ENCODE measurements at places on chromosomes 2 and 18.

GRCh38 chr2:20473128-20473527, 26.3 kb downstream of the RHOB start:
- no peak for DNase-seq

GRCh38 chr2:228469721-228470120, 288.2 kb upstream of the SPHKAP start:
- DNase-seq, result no peak

- DNase-seq, result peak; percentile 71
These were observed 796 bp downstream of the SPIRE1 start for GRCh38 chr18:12656938-12657683.

- no peak for DNase-seq
These were observed 82.3 kb upstream of the CTDP1 start for GRCh38 chr18:79597176-79597830.

DNA sequence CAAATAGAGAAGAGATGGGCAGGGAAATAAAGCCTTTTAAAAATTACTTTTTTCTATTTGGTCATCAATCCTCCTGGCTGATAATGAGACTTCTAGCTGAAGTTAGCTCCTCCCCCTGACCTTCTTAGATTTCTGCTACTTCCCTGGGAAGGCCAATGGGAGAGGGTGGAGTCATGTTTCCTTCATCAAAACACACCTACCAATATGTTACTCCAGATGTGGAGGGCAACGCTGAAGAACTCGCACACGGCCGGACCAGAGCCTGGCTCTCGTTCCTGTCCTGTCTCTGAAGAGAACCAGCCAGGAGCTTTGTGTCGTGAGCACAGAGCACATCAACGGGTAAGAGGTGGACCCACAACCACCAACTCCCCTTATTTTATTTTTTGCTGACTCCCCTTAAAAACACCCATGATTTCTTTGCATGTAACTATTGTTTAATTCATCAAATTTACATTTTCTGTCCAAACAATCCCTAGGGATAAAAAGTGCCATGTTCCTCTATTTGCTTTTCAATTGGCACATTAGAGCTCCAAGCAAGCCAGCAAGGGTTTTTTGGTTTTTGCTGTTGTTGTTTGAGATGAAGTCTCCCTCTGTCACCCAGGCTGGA, 94.9 kb downstream of the ADD2 start:
- no peak for DNase-seq

GRCh38 chr18:63262369-63263335, 56.9 kb downstream of the BCL2 start:
- DNase-seq, result no peak

- DNase-seq, result peak; percentile 12
These were observed at the start of gene CDKL4 for GRCh38 chr2:39243469-39244123. TSS of gene CDKL4 (minus strand) at chr2:39243970.

GRCh38 chr2:70664525-70664924, 103.5 kb downstream of the ADD2 start:
- no peak for DNase-seq

GRCh38 chr2:185833864-185834263, 95.3 kb downstream of the FSIP2 start:
- DNase-seq, result no peak

DNA sequence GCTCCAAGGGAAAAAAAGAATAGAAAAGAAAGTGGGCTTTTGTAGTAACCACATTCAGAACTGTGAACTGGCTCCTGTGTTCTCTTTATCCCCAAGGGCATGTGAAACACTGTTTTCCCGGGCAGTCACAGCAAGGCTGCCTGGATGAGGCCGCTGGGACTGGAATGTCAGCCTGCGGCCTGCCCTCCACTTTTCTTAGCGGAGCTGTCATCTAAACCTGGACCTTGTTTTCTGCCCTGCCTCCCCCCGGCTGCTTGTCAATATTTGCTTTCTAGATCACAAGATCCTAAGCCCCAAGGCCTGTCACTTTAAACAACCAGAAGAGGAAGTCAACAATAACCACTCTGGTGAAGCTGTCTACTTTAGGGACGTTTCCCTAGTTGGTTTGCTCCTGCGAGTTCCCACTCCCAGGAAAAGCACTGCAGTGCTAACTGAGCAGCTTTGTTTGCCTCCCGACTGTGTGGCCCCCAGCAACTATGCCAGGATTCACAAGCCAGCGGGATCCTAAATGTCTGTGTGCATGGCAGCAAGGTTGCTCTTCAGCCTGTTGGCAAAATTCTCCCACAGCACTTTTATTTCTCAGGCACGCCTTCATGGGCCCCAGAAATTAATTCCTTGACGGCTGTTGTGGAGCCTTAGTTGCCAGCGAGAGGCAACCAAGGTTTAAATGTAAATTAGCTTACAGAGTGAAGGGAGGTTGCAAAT, 30.6 kb downstream of the SOWAHC start:
- no peak for DNase-seq
